ENCODE measurements at places on chromosomes 16 and 17.

DNA sequence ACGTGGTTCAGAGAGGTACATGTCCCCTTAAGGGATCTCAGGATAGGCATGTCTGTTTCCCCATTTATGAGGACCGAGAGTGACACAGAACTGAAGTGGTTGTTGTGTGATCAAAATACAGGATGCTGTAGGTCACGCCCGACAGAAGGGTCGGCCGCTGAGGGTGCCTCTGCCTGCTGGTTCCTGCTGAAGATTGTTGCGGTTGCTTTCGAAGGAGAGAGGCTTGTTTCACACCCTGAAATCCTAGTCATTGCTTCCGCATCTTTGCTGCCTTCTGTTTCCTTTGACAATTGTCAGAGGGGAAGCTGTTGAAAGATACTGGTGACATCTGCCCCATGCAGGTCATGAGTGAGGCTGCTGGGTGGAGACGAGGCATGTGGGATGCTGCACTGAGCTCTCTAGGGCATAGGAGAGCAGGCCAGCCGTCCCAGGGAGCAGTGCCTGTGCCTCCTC is 3.8 kb upstream of the NAT9 start:
- no peak for DNase-seq

DNA sequence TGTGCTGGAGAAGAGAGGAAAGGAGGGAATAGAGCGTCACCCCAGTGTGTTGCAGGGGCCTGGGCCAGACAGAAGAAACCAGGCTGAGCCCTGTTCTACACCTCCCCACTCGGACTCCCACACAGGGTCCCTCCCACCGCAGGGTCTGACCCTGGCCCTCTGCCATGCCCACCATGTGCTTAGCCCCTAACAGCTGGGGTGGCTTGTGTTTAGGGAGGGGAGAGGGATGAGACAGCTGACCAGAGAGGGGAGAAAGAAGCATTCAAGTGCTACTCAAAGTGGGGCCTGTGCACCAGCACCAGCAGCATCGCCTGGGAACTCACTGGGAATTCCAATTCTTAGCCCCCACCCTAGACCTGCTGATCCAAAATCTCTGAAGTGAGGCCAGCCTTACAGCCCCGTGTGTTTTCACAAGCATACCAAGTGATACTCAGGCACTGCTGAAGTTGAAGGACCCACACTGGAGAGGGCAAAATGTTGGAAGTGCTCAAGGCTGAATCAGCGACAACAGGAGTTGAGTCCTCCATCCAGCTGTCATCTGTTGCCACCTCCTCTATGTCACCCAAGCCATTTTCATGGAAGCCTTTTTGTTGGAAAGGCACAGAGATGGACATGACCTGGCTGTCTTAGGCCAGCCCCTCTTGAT is 47.0 kb downstream of the FZD2 start:
- DNase-seq = no peak

GRCh38 chr16:11475896-11476630 is 110.7 kb downstream of the LITAF start:
- DNase-seq = no peak

DNA sequence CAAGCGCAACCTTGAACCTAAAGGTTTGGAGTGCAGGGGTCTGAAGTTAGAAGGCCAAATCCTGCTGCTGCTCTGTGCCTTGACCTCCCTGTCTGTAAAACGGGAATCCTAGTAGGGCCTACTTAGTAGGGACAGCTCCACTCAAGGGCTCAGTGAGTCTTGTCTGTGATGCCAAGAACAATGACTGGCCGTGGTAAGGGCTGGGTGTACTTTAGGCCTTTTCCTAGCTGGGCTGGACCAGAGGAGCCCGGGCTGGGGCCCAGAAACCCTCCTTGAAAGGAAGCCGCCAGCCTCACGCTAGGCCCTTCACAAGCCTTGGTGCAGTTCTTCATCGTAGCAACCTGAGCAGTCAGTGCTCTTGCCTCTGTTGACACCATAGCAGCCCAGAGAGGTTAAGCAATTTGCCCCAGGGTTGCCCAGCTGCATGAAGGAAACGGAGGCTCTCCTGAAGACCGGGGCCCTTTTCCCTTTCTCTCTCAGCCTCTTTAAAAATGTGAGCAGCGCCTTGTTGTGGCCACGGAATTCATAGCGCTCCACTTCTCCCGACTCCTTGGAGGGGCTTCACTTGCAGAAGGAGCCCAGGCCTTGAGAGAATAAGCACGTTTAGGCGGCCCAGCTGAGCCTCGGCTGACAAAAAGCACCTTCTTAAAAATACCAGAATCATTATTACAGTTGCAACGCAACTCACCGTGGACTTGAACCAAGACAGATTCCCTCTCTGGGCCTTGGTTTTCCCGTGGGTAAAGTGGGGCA is 4.4 kb downstream of the NECAB2 start:
- no peak for DNase-seq

DNA sequence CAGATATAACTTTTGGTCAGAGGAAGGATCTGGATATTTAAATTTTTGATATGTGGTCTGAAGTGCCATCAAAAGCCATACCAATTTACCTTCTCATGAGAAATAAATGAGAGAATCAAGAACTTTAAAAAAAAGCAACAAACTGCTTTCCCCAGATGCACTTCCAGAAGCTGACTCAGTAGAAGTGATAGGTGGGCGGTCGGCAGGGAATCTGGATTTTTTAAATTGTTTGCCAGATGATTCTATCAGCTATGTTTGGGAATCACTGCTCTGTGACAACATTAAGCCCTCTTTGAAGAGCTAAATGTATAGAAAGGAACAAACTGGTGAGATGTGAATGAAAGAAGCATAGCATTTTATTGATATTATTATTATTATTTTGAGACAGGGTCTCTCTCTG is 19.2 kb downstream of the CDH3 start:
- no peak for DNase-seq

GRCh38 chr17:28256881-28257280 is 62.1 kb upstream of the TMEM97 start:
- no peak for DNase-seq

DNA sequence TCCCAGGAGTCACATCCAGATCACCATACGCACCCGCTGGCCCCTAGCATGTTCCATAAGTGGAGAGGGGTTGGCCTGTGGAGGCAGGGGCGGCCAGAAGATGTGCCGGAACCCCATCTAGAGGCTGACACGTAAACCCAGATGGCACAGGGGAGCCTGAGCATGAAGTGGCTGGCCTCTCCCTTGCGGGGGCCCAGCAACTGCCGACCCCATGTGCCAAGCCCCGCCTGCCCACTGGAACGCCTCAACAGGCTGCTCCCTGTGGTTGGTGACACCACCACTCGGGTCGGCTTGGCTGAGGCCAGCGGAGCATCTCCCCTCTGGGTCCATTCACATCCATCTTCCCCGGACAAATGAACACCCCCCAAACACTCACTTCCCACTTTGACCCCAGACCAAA is 9.5 kb downstream of the BCAR1 start:
- DNase-seq = no peak

- no peak for DNase-seq
Measured at GRCh38 chr16:20001856-20002707, 71.6 kb downstream of the GPR139 start.

DNA sequence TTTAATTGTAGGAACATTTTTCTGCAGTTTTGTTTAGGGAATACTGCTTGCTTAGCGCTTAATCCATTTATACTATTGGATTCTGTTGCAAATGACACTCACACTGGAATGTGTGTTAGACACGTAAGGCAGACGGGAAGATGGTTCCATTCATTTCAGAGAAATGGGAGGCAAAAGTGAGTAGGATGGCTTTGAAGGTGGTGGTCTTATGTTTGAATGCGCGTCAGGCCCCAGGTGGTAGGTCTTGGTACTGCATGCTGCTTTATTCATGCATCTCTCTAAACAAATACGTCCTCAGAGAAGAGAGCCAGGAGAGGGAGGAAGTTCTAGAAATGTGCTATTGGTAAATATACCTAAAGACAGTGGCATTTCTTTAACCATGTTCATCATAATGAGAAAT is 997.6 kb upstream of the RBFOX1 start:
- peak; percentile 23 for DNase-seq

DNA sequence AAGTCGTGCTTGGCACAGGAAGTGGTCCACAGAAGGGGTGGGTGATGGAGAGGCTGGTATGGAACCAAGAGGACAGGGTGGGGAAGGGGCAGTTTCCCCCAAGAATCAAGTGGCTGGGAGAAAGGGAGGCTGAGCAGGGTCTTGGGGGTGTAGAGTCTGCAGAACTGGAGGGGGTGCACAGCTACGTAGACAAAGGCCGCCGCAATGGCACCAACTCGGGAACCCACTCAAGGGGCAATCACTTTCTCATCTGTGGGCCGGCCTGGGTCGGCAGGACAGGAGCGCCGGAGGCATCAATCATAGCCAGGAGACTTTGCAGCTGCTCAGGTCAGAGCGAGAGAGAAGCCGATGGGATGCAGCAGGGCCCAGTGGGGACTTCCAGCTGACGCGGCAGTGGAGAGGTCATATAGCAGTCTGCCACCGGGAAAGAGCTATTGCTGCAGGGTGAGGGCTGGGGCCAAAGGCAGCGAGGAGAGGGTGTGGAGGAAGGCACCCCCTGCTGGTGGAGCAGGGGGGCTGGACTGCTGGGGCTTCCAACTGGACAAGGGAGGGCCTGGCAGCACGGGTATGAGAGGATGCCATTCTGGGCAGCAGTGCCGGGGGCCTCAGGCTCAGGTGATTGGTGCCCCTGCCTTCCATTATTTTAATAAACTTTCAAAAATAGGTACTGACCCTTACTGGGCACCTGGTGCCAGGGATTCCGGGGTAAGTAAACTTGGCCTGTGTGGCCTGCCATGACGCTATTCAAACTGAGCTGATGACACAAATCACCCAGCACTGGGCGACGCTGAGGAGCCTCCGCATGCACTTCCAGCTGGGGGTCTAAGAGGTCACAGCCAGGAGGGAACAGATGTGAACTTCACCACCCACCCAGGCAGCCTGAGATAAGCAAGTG is 52.5 kb upstream of the MTSS2 start:
- peak; percentile 48 for DNase-seq

DNA sequence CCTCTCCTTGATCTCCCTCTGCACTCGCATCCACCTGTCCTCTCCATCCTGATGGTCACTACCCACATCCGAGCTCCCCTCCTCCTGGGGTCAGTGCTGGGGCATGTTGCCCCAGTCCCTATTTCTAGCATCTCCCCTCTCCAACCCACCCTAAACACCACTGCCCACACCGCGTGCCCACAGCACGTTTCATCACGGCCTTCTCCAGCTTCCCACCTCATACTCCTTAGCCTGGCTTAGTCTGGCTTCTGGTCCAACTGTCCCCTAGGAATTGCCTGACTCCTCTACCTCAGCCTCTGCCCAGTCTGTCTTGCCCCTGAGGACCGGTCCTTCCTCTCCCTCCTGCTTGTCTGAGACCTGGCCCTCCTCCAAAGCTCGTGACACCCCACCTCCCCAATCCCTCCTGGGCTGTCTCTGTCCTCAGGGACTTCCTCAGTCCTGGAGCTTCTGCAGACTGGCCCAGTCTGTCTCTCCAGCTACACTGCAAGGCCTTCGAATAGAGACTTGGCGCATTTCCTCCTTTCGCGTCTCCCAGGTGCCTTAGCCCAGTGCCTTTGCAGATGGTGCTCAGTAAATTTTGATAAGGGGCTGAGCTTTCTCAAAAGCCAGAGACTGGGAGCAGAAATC is 4.9 kb downstream of the ALOX15 start:
- DNase-seq = no peak

GRCh38 chr16:89473791-89474414 is 16.5 kb downstream of the ANKRD11 start:
- DNase-seq = peak; percentile 34

DNA sequence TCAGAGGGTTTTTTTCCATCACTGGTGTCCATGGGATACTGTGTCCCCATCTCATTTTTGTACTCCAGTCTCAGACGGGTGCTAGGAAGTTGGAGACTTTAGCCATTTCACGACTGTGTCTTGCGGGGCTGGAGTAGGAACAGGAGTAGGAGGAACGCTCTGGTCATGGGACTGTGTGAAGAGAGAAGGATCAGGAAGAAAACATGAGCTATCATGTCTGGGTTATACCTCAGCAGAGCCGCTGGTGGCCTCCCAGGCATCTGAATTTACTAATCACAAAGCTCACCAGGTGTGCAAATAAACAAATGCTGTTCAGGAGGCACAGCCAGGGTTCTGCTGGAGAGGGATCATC is 225.4 kb downstream of the SEC14L1 start:
- no peak for DNase-seq

DNA sequence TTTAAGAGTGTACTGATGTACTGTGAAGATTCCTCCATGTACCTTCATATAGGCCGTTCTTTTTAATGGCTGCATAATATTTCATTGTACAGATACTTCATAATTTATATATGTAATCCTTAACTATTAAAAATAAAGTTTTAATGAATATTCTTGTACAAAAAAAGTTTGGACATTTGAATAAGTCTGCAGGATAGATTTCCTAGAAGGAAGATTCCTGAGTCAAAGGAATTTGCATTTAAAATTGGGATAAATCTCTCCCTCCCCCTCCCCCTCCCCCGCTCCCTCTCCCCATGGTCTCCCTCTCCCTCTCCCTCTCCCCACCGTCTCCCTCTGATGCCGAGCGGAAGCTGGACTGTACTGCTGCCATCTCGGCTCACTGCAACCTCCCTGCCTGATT is 15.6 kb upstream of the SLC13A2 start:
- DNase-seq = no peak

DNA sequence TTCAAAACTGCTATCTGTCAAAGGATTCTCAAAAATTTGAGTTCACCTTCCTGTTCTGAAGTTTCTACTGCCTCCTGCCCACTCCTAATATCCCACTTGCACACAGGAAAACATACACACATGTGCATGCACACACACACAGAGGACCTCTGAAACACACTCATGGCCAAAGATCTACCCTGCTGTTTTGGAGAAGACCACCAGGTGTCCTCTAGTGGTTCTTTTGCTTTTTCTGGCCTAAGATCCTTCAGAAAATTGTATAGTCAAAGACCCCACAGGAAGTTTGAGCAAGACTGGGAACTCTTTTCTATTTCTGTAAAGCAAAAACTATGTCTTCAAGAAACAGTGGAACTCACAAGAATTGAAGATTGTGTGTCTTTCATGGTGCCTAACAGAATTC is 90.2 kb downstream of the CDH8 start:
- DNase-seq = no peak

DNA sequence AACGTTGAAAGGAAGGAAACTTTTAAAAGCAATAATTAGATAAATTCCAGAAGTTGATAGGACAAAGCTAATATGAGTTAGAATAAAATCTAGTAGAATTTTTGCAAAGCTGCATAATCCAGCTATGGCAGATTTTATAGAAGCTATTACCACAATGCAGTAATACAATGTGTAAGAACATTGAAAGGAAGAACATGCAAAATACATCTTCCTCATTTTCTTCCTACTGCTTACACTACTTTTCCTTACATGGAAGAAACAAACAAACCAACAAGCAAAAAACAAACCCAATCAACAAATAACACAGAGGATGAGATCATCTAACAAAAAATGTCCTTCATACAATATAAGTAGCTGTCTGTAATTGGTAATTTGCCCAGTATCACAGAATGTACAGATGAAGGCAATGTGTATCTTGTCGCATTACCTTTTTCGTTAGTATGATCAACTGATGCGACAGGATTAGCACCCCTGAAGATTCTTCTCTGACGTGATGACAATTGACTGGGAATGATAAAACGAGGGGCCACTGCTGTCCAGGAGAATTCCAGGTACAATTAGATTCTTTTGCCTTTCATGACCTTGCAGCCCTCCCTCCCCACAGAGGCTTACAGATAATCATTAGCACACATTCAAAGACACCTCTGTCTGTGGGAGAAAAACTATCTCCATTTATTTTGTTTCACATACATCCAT is 21.2 kb upstream of the LRRC37A start:
- DNase-seq = no peak

All from brain microvascular endothelial cell (primary cell).